Spinal cord (tissue), 10 donors: ENCODE measurements at places on chromosomes 6 and 20.

GRCh38 chr6:95249175-95249574 lies 328.2 kb upstream of the MANEA start:
- DNase-seq: no peak

DNA sequence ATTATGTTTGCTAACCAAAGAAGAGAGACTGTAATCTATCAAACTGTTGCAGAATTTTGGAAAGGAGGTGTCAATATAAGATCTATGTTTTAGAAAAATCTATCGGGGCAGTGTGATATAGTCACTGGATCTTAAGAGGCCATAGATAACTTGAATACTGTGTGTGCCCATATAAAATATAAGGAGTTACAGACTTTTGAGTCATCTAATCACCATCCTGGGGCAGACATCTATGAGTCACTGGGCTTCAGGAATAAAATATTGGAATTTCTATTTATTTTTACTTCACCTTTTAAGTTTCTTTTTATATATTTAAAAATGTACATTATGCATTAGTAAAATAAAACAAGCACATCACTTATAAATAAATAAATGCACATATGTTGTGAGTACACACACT lies 509.3 kb upstream of the MAN1A1 start:
- DNase-seq: no peak

DNA sequence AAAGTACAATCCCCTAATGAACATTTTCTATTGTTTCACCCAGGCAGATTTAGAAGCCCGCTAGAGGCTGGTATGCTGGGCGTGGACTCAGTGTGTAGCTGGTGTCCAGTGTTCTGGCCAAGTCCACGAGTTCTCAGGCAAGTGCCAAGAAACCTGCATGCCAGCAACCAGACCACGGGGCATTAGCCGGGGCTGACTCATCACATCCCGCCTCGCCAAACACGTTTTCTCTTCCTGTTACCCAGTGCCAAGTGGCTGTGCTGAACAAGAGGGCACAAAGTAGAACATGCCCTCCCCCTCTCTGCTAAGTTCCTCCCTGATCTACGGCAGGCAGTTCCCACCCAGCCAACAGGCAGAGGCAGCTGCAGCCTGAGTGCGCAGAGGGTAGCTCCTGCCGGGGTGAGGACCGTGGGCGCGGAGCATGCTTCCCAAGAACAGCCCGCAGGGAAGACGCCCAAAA lies 29.6 kb downstream of the RAMACL start:
- peak; percentile 56 for DNase-seq

GRCh38 chr6:52423971-52424381 lies 3.8 kb downstream of the EFHC1 start:
- DNase-seq: no peak

GRCh38 chr6:40376113-40376650 lies 211.0 kb downstream of the LRFN2 start:
- DNase-seq: no peak
